ENCODE measurements at places on chromosomes 12 and 14.

DNA sequence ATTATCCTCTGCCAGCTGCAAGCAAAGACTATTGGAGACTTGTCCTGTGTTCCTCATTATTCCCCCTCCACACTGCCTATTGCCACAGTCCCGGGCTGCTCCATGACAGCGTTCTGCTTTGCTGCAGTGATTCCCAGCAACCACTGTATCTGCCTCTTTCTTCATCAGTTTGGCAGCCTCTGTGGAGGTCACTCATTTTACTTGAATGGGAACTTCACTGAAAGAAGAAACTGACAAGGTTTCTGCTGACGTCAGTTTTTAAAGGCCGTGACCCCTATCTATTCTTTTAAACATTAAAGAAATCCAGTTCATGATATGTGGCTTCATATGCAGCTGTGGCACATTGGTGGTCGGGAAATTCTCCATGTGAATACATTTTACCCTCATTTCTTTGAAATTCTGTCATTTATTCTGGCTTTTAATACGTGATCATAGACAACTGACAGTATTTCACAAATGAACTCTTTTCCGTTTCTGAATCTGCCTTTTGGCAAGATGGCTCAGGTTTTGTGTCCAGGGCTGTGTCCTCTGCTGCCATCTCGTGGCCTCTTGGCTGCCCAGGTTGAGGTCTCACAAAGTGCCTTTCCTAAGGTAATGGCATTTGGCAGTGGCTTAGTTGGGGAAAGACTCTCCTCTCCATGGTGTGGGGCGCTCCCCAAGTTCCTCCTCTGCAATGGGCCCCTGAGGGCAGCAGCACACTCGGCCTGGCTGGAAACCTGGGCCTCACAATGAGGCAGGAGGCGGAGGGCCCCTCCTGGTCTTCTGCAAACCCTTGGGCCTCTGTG lies 5.8 kb downstream of the TMEM253 start:
- DNase-seq, result peak; percentile 66

- DNase-seq, result no peak
Observed at GRCh38 chr12:84135586-84136279, 776.9 kb downstream of the SLC6A15 start.

- DNase-seq, result no peak
Observed at GRCh38 chr14:75479770-75480600, 42.3 kb upstream of the BATF start.

DNA sequence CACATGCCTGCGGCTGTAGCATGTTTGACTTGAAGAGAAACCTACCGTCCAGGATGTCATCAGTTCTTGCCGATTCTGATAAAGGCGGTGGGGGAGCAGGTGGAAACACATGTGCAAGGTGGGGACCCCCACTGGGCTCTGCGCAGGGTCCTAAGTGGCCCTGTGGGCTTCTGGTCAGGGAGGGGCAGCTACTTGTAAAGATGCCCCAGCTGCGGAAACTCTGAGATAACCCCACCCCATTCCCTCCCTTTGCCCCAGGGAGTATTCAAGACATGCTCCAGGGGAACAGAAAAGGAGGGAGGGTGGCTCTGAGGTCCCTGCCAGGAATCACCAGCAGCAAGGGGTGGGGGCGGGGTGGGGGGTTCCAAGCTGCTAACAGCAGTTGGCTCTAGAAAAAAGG lies 67.6 kb downstream of the PIWIL1 start:
- no peak for DNase-seq

DNA sequence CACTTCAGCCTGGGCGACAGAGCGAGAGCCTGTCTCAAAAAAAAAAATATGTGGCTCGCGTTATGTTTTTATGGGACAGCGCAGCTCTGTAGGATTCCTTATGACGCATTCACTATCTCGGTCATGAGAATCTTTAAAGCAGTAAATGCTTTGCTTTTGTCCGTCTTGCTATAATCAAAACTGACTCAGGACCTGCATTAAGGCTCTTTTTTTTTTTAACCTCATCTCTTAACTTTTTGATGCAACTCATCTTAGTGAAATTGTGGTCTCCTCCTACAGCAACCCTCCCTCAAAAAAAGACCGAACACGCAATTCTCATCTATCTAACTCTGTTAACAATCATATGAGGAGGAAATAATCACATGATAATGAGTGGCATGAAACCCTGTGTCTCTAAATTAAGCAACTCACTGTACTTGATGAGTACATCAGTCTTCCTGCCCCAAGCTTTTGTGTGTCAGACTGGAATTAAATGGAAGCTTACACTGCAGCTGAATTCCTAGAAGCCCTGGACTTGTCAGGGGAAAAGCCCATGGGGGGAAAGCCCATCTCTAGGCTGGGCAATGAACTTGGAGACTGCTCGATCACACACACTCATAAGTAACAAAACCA lies 4.3 kb downstream of the P2RX4 start:
- DNase-seq, result no peak

DNA sequence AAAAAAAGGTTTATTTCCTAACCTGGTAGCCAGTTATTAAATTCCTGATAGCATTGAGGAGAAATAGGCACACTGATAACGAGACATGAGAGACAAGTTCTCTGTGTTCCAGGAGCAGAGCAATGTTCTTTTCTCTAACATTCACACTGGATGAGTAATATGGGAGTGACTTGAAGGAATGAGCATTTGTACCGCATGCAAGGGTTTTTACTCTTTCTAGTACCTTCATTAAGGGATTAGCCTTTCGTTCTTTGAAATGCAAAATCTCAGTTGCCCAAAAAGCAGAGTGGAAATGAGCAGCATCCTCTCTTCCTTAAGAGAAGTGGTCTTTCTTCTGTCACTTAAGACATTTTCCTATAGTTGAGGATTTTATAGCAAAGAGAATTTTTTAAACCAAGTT lies 54.7 kb downstream of the FGD4 start:
- DNase-seq, result no peak

DNA sequence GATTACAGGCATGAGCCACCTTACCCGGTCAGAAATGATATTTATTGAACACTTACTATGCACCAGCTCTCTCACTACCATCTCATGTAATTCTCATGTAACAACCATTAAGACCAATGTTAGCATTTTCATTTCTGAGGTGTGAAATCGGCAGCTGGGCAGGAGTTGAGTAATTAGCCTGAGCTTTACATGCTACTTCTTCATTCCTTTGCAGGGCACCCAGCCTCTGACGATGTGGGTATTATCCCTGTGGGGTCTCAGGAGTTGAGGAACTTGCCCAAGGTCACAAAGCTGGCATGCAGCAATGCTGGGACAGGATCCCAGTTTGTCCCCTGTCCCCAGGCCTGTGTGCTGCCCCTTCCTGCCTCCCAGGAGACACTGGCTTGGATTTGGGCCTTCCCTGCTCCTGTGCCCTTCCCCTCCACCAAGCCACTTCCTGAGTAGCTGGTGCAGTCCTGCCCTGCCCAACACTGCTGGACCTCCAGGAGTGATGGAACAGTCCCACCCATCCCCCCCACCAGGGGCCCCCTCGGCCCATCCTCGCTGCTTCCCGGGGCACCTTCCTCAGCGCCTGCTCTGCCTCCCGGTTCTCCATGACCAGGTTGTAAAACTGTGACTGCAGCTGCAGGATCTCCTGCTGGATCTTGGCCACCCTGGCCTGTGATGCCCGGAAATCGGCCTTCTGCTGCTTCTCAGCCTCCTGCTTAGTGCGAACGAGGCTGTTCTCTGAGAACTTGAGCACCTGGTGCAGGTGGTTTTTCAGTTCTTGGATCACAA lies 14.7 kb downstream of the RITA1 start:
- no peak for DNase-seq

DNA sequence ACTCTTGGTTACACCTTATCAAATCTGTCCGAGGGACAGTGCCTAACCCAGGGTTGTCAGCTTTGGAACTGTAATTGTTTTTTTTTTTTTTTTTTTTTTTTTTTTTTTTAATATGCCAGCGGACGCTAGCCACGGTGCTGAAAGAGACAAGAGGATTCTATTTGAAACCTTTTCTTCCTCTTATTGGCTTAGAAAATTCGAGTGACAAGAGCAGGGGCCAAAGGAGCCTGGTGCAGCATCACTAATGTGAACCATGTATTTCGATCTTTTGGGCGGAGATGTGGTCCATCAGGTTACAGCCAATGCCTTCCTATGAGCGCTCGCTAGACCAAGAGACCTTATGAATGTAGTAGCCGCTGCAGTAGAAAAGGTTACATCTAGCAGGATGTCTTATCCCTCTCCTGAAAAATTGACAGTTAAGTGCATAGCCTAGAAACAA lies 922 bp downstream of the PTPRR start:
- no peak for DNase-seq

DNA sequence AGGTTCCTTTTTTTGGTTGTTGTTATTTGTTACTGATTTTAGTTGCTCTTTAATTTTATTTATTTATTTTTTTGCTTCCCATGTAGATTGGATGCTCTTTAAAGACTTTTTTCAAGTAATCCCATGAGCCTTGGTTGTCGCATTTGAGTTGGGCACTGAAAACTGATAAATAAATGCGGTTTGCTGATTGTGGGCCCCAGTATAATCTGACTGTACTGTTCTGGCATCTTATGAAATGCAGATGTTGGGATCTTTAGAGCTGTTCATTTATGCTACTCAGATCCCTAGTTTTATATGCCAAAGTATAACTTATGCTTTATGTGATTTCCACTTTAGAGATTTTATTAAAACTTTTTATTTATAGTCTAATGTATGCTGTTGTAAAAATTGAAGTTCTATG lies 33.3 kb downstream of the WNK1 start:
- no peak for DNase-seq

- DNase-seq, result no peak
Observed at GRCh38 chr12:75704664-75705063, 193.3 kb upstream of the KRR1 start.

All from COR-L47 (cell line).